Panc1 (cell line): ENCODE measurements at places on chromosomes 5 and 9.
A peak's percentile ranks its signal among the peaks of the same experiment; 100 is the strongest.

- no peak overlapping the region for H3K27ac ChIP-seq
- H3K27me3 ChIP-seq: no peaks in the 10 kb centered on the region
- DNase-seq: no peak
- no peaks in the 10 kb centered on the region for H3K36me3 ChIP-seq
- H3K4me3 ChIP-seq: no peak overlapping the region
Observed at GRCh38 chr5:37807621-37808301, 32.1 kb downstream of the GDNF start.

DNA sequence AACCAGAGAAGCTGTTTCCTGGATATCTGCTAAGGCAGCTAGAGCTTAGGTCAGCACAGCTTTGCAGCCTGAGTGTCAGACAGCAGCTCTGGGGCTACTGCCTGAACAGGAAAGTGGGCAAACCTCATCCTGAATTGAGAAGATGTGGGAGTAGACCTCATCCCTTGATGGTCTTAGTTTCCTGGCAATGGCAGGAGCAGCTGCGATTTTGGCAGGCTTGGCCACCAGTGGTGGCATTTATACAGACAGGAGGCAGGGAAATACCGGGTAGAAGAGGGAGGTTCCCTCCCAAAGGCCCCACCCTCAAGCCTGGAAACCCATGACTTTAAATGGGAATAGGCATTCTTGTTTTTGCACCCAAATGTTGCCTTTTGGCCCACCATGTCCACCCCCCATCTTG is 69.7 kb downstream of the LIX1 start:
- no peaks in the 10 kb centered on the region for H3K27me3 ChIP-seq
- no peak overlapping the region for H3K27ac ChIP-seq
- no peaks in the 10 kb centered on the region for H3K36me3 ChIP-seq
- DNase-seq: no peak
- H3K4me1 ChIP-seq: no peaks in the 10 kb centered on the region

- peaks cover 57% of the 10 kb centered on the region for H3K4me1 ChIP-seq
- DNase-seq: no peak
- no peaks in the 10 kb centered on the region for H3K27me3 ChIP-seq
Observed at GRCh38 chr5:76807296-76807695, 11.5 kb upstream of the F2RL1 start.

GRCh38 chr5:72291601-72292000 is 28.4 kb downstream of the MRPS27 start:
- no peak overlapping the region for H3K4me3 ChIP-seq
- H3K36me3 ChIP-seq: peaks cover 13% of the 10 kb centered on the region
- no peaks in the 10 kb centered on the region for H3K4me1 ChIP-seq
- H3K27ac ChIP-seq: no peak overlapping the region

GRCh38 chr9:33254211-33254610 is 10.3 kb downstream of the BAG1 start:
- no peak for DNase-seq
- no peak overlapping the region for H3K27ac ChIP-seq
- H3K4me3 ChIP-seq: no peak overlapping the region
- no peaks in the 10 kb centered on the region for H3K27me3 ChIP-seq
- H3K36me3 ChIP-seq: peaks cover 25% of the 10 kb centered on the region
- H3K4me1 ChIP-seq: no peaks in the 10 kb centered on the region

DNA sequence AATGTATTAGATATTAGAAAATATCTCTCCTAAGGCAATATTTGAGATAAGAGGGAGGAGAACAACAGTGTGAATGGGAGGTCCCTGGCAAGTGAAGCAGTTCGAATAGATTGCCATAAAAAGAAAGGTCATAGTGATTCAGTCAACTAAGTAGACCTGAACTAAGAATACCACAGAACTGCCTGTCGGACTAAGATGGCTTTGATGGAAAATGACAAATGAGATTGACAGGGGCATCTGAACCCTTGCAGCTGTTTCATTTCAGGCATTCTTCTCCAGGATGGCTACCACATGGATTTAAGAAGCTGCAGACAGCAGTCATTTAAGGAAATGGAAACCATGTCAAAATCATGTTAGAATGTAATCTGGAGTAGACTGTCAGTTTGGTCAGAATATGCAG is 308.4 kb upstream of the MEF2C start:
- H3K36me3 ChIP-seq: no peaks in the 10 kb centered on the region
- no peak overlapping the region for H3K27ac ChIP-seq
- no peak for DNase-seq
- no peaks in the 10 kb centered on the region for H3K4me1 ChIP-seq
- no peaks in the 10 kb centered on the region for H3K27me3 ChIP-seq

GRCh38 chr5:123997064-123997461 is 485.1 kb downstream of the CSNK1G3 start:
- no peak overlapping the region for H3K4me3 ChIP-seq
- no peak for DNase-seq
- H3K4me1 ChIP-seq: peaks cover 7% of the 10 kb centered on the region; the same call in 1 of the 2 replicates
- no peaks in the 10 kb centered on the region for H3K36me3 ChIP-seq
- H3K27me3 ChIP-seq: no peaks in the 10 kb centered on the region

- no peaks in the 10 kb centered on the region for H3K36me3 ChIP-seq
- H3K27ac ChIP-seq: no peak overlapping the region
- H3K4me1 ChIP-seq: no peaks in the 10 kb centered on the region
- no peak for DNase-seq
- no peaks in the 10 kb centered on the region for H3K27me3 ChIP-seq
Observed at GRCh38 chr9:122807271-122807900, 7.5 kb downstream of the OR1K1 start.

DNA sequence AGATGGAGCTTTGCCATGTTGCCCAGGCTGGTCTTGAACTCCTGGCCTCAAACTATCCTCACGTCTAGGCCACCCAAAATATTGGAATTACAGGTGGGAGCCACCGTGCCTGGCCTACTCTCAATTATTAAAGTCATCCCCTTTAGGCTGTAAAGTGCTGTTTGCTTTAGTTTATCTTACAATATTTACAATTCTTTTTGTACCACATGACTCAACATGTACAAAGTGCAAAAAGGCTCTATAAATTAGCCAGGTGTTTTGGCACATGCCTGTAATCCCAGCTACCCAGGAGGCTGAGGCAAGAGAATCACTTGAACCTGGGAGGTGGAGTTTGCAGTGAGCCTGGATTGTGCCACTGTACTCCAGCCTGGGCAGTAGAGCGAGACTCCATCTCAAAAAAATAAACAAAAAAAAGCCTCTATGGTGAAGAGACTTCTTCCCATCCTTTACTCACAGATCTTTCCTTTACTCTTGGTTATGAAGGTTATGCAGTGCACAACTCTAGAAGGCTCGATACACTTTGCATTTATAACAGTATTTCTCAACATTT is 28.5 kb upstream of the MLLT3 start:
- H3K4me3 ChIP-seq: no peak overlapping the region
- no peak overlapping the region for H3K27ac ChIP-seq
- no peaks in the 10 kb centered on the region for H3K27me3 ChIP-seq
- DNase-seq: no peak

DNA sequence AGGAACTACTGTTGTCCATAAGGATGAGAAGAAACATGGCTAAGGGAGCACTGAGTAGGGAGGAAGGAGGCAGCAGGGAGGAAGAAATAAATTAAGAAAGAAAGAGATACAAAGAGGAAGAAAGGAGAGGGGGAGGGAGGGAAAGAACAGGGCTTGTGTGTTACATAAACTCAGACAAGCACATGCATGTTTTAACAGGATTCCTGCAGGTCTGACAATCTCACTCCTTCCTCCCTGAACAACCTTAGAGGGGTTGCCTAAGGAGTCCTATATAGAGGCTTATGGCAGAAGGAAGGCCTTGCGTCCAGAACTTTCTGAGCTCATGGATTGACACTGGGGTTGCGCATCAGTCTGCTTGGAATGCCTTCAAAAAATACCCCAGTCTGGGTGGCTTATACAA is 4.2 kb upstream of the KCNIP1 start:
- no peak overlapping the region for H3K4me3 ChIP-seq
- H3K27ac ChIP-seq: no peak overlapping the region
- peaks cover 8% of the 10 kb centered on the region; the same call in 1 of the 2 replicates for H3K27me3 ChIP-seq
- no peak for DNase-seq
- no peaks in the 10 kb centered on the region for H3K4me1 ChIP-seq
- H3K36me3 ChIP-seq: no peaks in the 10 kb centered on the region

DNA sequence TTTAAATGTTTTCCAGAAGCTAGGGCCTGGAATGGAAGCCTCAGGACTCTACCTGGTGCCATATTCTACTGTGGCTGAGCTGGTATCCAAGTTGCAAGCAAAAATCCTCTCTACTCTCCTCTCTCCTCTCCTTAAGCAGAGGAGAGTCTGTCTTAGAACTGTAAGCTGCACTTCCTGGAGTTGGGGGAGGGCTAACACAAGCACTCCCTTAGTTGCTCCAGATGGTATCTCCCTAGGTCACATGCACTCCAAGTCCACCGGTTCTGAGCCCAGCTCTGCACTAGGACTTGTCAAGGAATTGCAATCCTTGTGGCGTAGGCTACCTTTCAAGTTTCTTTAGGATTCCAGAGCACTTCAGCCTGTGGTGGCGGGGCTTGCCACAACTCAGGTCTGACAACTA is 513.9 kb upstream of the RGMB start:
- no peak for DNase-seq
- H3K36me3 ChIP-seq: no peaks in the 10 kb centered on the region
- no peak overlapping the region for H3K27ac ChIP-seq
- no peaks in the 10 kb centered on the region for H3K4me1 ChIP-seq

- no peaks in the 10 kb centered on the region for H3K36me3 ChIP-seq
- H3K27me3 ChIP-seq: no peaks in the 10 kb centered on the region
- no peak overlapping the region for H3K4me3 ChIP-seq
- no peaks in the 10 kb centered on the region for H3K4me1 ChIP-seq
Observed at GRCh38 chr5:142432369-142432863, 107.6 kb upstream of the SPRY4 start.

GRCh38 chr9:97924386-97924785 is 2.1 kb upstream of the TRMO start:
- H3K36me3 ChIP-seq: no peaks in the 10 kb centered on the region
- no peak overlapping the region for H3K27ac ChIP-seq
- no peak overlapping the region for H3K4me3 ChIP-seq
- H3K27me3 ChIP-seq: peaks cover 8% of the 10 kb centered on the region
- peaks cover 7% of the 10 kb centered on the region; the same call in 1 of the 2 replicates for H3K4me1 ChIP-seq

GRCh38 chr5:21688655-21689054 is 1164.5 kb downstream of the CDH12 start:
- H3K27ac ChIP-seq: no peak overlapping the region
- no peaks in the 10 kb centered on the region for H3K36me3 ChIP-seq
- H3K27me3 ChIP-seq: no peaks in the 10 kb centered on the region
- H3K4me1 ChIP-seq: no peaks in the 10 kb centered on the region

GRCh38 chr5:150783422-150783928 is 4.9 kb downstream of the SMIM3 start:
- H3K27ac ChIP-seq: peak overlapping the region; percentile 86
- no peaks in the 10 kb centered on the region for H3K27me3 ChIP-seq
- H3K36me3 ChIP-seq: peaks cover 2% of the 10 kb centered on the region; the same call in 1 of the 2 replicates
- H3K4me1 ChIP-seq: peaks cover 63% of the 10 kb centered on the region
- peak overlapping the region; percentile 32 for H3K4me3 ChIP-seq

DNA sequence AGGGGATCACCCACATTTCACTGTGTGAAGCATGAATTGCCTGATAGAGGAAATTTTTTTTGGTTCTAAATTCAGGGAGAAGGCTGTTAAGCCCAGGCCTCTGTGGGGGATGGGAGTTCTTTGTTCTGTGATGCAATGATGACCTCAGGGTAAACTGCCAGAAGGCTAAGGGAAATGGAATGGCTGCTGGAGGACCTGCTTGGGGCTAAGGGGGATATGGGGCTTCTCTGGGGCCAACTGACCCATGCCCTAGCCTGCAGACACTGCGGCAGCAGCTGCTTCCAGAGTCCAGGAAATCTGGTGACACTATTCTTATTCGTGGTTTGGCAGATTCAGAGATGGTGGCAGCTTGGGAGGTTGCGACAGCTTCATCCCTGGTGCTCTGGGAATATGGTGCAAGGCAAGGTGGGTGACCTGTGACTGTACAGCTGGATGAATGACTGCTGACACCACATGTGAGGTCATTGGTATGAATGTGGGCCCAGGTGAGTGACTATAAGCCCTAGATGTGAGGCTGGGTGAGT is 30.3 kb downstream of the VCP start:
- no peaks in the 10 kb centered on the region for H3K27me3 ChIP-seq
- DNase-seq: no peak
- no peak overlapping the region for H3K27ac ChIP-seq
- no peaks in the 10 kb centered on the region for H3K36me3 ChIP-seq
- no peak overlapping the region for H3K4me3 ChIP-seq
- H3K4me1 ChIP-seq: no peaks in the 10 kb centered on the region

- DNase-seq: no peak
- H3K4me1 ChIP-seq: peaks cover 17% of the 10 kb centered on the region
- H3K36me3 ChIP-seq: no peaks in the 10 kb centered on the region
- peak overlapping the region; percentile 72 for H3K4me3 ChIP-seq
- peak overlapping the region; percentile 76 for H3K27ac ChIP-seq
- no peaks in the 10 kb centered on the region for H3K27me3 ChIP-seq
Observed at GRCh38 chr9:131503626-131504465, 1.1 kb downstream of the POMT1 start.

- peaks cover 15% of the 10 kb centered on the region; the same call in 1 of the 2 replicates for H3K36me3 ChIP-seq
- DNase-seq: no peak
- no peak overlapping the region for H3K27ac ChIP-seq
- H3K4me1 ChIP-seq: no peaks in the 10 kb centered on the region; the same call in 1 of the 2 replicates
- no peaks in the 10 kb centered on the region for H3K27me3 ChIP-seq
- no peak overlapping the region for H3K4me3 ChIP-seq
Observed at GRCh38 chr5:72231991-72232703, 87.9 kb downstream of the MRPS27 start.

GRCh38 chr9:127221695-127222094 is 42.9 kb upstream of the GARNL3 start:
- no peak overlapping the region for H3K27ac ChIP-seq
- H3K4me3 ChIP-seq: no peak overlapping the region
- H3K36me3 ChIP-seq: no peaks in the 10 kb centered on the region
- DNase-seq: no peak

DNA sequence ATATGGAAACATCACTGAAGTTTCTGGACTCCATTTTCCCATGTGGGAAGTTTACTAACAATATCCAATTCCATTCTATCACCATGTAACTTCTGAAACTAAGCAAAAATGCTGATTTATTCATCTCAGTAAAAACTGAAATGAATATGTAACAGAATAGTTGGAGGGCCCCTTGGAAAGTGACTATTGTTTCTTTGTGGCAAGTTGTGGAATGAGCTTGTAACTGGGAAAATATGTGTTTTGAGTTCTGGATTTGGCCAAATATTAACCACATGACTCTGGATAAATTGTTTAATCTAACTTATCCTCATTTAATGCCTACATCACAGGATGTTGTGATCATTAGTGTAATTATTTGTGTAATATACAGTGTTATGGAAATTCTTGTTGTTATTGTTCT is 619.3 kb downstream of the TLE4 start:
- H3K4me3 ChIP-seq: no peak overlapping the region
- H3K27ac ChIP-seq: no peak overlapping the region
- H3K36me3 ChIP-seq: no peaks in the 10 kb centered on the region
- no peak for DNase-seq

- H3K27me3 ChIP-seq: no peaks in the 10 kb centered on the region
- DNase-seq: no peak
- H3K4me3 ChIP-seq: no peak overlapping the region
- no peak overlapping the region for H3K27ac ChIP-seq
Observed at GRCh38 chr5:172956936-172957335, 2.3 kb upstream of the RPL26L1 start.
